NCI-H2171 treated with DMSO at 0.1 percent for 48 hours (cell line): ENCODE measurements at places on chromosomes 16 and 17.

GRCh38 chr16:81703177-81704155, 75.6 kb upstream of the PLCG2 start:
- DNase-seq = no peak

DNA sequence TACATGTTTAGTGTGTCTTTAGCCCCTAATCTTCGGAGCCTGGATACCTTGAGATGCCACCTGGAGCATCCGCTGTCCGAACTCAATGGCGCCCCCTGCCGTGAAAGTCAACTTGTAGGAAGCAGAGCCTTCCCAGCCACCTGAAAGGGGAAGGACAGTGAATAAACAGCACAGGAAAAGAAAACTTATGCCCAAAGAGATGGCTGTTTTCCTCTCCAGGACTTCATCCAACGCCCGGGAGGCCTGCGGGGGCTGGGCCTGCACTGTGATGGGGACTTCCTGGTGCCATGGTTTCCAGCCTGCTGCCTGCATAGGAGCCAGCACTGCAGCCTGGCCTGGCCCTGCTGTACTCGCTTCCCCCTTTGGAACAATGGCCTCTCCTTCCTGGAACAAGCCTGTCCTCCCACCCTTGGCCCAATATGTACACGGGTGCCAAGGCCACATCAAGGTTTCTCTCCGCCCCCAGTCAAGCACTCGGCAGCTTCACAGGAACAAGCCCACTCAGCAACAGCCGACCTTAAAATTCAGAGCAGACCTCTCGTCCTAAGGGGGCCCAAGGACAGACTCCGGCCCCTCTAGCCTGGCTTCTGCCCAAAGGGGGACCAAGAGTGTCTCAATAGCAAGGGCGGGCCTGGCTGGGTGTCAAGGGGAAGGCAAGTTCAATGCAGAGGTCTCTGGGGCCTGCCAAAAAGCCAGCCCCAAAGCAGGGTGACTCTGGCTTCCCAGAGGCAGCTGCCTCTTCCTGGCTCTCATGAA, 4.5 kb upstream of the UNC13D start:
- peak; percentile 10 for DNase-seq

GRCh38 chr16:1677339-1677738, 740 bp upstream of the JPT2 start:
- no peak for DNase-seq

GRCh38 chr17:57723427-57724025, 21.6 kb downstream of the CCDC182 start:
- no peak for DNase-seq

- no peak for DNase-seq
Observed at GRCh38 chr17:46171939-46172338, 21.3 kb downstream of the KANSL1 start.

GRCh38 chr16:73086108-73086507, 38.2 kb upstream of the ZFHX3 start:
- no peak for DNase-seq

GRCh38 chr17:44416558-44417289, 27.3 kb upstream of the ITGA2B start:
- DNase-seq = no peak

DNA sequence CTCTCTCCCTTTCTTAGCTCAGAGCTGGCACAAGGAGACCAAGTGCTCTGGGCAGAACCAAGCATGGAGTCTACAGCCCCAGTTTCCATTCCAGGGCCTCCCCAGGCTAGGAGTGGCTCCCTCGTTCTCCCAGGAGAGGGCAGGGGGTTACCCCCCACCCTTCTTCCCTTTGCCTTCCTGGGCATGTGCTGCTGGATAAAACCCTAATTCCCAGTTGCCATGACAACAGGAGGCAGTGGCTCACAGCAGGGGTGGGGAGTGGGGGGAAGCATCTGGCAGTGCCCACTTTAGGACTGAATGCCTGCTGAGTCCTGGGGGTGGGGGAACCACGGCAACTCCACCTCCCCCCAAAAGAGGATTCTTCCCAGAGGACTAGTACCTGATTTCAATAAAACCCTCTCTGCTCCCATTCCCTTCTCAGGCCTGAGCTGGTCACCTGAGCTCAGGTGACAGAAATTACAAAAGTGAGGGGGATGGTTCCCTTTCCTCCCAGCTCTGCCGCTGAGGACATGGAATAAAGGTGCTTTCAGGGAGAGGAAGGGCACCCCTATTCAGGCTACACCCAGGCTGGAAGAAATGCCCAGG, 1.8 kb downstream of the MPP2 start:
- DNase-seq = peak; percentile 36

DNA sequence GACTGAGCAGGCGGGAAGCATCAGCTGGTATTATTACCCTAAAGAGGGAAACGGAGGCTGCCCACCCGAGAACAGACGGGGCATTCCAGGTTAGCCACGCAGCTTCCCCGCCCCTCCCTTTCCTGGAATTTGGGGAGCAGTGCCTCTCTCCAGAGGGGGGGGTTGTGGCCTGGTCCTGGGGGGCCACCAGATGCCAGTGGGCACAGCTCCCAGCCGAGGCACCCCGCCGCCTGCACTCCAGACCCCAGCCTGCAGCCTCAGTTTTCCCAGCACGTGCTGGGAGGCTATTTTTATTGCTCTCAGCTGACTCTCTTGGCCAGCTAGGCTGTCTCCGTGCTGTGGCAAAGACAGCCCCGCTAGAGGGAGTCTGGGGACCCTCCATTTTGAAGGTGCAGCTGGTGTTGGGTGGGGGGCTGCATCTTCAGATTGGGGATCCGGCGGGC, 62.7 kb upstream of the GSE1 start:
- no peak for DNase-seq
